ENCODE measurements at places on chromosomes 5 and 9.

- no peak for DNase-seq
These were observed 177.9 kb downstream of the XRCC4 start for GRCh38 chr5:83255268-83255667.

DNA sequence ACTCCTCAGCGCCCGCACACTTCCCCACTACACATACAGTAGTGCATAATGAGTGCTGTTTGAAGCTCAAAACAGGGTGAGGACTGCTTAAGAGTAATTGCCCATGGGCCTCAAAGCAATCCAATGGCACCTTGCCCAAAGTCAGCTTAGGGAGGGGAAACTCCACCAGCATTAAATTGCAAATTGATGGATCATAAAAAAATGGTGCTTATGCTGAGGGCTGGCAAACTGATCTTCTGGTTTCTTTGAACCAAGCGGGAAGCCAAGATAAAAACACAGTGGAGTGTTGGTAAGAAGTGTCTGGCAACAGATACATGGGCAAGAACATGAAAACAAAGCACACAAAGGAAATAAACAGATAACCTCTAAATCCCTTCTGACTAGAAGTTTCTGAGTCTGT, 28.0 kb downstream of the TLE1 start:
- no peak for DNase-seq

DNA sequence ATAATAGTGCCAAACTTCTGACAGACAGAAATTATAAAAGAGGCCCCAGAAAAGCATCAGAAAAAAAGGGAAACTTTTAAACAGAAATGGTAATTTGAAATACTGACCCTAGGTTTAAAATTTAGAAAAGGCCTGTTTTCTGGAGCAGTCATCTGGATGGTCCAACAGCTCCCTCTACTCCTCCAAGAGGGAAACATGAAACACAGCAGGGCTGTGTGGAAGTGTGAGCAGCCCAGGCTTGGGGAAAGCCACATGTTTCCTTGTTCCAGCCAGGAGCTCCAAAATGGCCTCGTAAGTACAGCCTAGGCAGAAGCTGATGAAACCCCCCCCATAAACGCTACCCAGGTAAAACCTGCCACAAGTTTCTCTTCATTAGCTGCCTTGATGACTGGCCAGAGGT, 499.3 kb upstream of the ADAMTS16 start:
- peak; percentile 3 for DNase-seq

- DNase-seq, result no peak
These were observed 30.6 kb downstream of the NKD2 start for GRCh38 chr5:1039210-1039548.

- no peak for DNase-seq
These were observed 101.6 kb downstream of the TENT4A start for GRCh38 chr5:6814816-6815215.

GRCh38 chr5:6760686-6761085, 47.5 kb downstream of the TENT4A start:
- DNase-seq, result no peak

- no peak for DNase-seq
These were observed 55.5 kb upstream of the FBXL17 start for GRCh38 chr5:108437425-108437824.

GRCh38 chr9:121735065-121735792, 83.8 kb downstream of the DAB2IP start:
- DNase-seq, result no peak

DNA sequence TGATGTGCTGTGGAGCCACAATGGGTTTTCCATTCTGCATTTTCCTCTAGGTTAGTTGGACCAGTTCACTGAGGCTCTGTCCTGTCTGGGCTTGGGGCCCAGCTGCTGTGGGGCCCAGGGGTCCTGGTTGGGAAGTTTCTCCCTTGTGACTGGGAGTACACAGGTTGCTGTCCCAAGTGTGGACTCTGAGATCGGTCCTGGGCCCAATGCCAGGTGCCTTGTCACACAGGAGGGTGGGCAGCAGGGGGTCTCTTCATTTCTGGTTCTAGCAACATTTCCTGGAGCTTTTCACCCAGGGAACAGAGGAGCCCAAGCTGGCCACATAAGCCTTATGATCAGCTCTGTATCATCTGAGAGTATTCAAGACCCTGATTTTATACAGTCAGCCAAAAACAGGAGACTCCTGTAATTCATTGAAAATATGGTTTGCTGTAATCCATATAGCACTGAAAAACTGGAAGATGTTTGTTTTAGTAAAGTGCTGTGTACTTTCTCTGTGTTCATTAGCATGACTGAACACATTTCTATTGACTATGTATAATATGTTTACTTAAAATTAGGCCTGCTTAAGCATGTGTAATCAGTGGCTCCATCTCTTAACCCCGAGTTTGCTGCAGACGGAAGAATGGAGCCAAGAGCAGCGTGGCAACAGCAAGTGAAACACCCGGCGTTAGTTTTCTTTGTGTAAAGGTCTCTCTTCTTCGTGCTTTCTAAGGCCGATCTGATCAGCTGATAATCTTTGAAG, 62.5 kb downstream of the MVB12B start:
- DNase-seq, result no peak

DNA sequence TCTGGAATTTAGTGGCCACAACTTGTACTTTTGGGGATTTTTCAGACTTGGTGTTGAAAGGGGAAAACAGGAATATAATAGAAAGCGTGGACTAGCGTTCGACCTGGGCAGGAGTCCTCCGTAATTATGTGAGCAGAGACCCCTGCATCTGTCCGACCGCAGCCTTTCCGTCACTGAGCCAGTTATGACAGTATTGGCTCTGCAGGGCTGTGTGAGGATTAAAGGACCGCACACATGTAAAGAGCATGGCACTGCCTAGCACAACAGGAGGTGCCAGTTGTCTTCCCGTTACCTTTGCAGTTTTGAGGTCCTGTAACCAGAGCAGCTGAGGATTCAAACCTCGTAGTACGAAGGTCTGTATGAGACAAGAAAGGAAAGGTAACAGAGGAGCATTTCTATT, 1.2 kb downstream of the B4GALT7 start:
- DNase-seq, result no peak

GRCh38 chr5:9337928-9338595, 207.8 kb downstream of the SEMA5A start:
- no peak for DNase-seq
